Pulmonary artery endothelial cell (primary cell): ENCODE measurements at places on chromosomes 7 and 10. TPM values are rescaled to one million over a fixed set of nuclear protein-coding genes. Genes with fewer than 3 reads are reported as not detected.

Gene SLC18A3
- not detected in 2 replicates for total RNA-seq

Gene OR9A4
- total RNA-seq: not detected in 2 replicates

Gene KAZALD1
- 1.1 TPM in 2 replicates for total RNA-seq

Gene NANOS1
- 0.11 and 0.13 TPM in 2 replicates for total RNA-seq

Gene EPHB4
- 184 and 276 TPM in 2 replicates for total RNA-seq
